ENCODE measurements at places on chromosomes 13 and 19.

- DNase-seq: no peak
These were observed 63.8 kb upstream of the LDLR start for GRCh38 chr19:11025445-11025844.

DNA sequence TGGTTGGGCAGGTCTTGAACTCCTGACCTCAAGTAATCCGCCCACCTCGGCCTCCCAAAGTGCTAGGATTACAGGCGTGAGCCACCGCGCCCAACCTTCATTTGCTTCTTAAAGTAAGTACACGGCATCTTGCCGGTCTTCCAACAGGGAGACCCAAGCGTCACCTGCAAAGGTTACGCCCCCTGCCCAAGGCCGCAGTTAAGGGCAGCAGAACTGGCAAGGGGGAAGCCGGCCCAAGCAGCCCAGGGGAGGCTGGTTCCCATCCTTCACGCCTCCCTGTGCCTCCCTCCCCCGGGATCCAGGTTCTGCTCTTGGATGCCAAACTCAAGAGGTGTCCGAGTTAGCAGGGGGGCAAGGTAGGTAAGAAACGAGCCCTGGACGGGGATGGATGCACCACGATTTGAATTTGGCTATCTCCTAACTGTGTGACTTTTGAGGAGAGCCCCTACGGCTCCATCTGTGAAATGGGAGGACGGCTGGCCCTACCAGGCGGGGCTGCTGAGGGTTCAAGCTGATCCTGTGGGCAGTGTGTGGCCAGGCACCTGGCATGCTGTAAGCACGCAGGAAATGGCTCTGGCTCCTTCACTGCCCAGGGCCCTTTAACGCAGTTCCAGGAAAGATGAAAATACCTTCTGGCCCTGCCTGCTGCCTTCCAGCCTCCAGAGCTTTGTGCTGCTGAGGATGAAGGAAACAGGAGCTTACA, 9.0 kb downstream of the RFX1 start:
- no peak for DNase-seq

GRCh38 chr13:113641426-113641825, 16.6 kb downstream of the ATP4B start:
- DNase-seq: no peak

DNA sequence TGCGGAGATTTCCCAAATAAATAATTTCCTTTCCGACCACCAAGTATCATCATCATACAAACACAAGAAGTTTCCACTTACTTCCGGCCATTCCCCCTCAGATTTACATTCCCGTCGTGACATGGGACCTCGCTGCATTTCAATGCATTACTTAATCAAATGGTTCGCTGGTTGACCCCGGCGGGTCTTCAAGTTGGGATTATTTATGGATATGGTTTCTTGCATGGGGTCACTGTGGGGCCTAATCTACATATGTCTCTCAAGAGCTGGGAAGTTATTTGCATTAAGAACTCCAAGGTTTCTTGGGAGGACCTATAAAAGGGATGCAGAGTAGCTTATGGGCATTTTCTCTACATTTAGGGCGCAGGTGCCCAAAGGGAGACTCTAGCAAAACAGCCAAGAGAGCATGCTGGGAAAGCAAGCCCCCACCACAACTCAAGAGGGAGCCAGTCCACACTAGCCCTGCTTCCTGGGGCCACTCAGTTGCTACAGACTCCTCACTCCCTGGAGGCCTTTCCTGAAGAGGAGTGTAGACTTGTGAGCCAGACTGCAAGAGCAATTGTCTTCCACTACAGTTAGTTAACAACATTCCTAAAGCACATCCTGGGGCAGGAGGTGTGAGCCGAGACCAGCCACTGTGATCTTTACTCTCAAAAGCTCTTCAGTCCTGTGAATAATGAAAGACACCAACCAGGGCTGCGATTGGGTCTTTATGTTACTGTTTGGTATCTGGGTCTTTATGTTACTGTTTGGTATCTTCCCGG, 125.3 kb downstream of the KATNAL1 start:
- no peak for DNase-seq

GRCh38 chr13:45773236-45773635, 71.1 kb downstream of the CBY2 start:
- no peak for DNase-seq

- no peak for DNase-seq
These were observed 41.9 kb upstream of the ZNF536 start for GRCh38 chr19:30330266-30330665.

DNA sequence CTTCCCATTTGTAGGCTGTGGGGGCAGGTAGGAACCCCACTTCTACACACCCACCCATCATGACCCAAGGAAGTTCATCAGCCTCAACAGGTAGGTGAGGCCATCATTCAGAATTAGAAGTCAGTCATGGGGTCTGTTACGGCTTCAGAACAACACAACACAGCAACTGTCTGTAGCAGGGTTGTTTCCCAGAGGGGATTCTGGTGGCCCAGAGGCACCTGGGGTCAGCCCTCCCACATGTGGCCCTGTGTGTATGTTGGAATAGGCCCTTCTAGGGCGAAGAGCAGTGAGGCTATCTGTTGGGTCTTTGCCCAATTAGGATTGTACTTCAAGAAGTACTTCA, 3.4 kb downstream of the IGFLR1 start:
- DNase-seq: no peak

- DNase-seq: no peak
These were observed 2.6 kb downstream of the CNN1 start for GRCh38 chr19:11541238-11541637.
